ENCODE measurements at places on chromosomes 7 and 10.

- DNase-seq = no peak
Measured at GRCh38 chr7:30915005-30915601, 3.5 kb downstream of the AQP1 start.

- DNase-seq = no peak
Measured at GRCh38 chr10:103224133-103224532, 21.6 kb upstream of the RPEL1 start.

DNA sequence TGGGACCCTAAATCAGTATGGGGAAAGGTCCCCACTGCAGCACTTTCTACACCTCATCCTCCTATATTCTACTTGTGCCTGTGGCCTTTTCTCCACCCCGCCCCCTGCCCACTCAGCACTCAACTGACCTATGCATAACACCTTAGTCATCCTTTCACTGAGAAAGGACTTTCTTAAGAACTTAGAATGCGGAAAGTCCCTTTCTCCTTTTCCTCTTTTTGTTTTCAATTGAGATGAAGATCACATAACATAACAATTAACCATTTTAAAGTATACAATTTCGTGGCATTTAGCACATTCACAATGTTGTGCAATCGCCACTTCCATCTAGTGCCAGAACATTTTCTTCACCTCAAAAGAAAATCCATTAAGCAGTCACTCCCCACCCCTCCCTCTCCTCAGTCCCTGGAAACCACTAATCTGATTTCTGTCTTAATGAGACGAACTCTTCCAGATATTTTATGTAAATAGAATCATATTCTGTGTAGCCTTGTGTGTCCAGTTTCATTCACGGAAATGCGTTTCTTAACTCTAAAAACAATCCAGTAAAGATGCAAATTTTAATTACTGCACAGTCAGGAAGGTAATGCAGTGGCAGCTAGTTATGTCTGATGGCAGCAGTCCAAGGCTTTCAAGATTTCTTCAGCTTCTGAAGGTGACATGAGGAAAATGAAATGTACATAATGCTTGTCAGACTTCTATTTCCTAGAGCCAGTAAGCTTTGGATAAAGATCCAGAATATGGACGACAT, 41.7 kb downstream of the FAS start:
- DNase-seq = peak; percentile 80

DNA sequence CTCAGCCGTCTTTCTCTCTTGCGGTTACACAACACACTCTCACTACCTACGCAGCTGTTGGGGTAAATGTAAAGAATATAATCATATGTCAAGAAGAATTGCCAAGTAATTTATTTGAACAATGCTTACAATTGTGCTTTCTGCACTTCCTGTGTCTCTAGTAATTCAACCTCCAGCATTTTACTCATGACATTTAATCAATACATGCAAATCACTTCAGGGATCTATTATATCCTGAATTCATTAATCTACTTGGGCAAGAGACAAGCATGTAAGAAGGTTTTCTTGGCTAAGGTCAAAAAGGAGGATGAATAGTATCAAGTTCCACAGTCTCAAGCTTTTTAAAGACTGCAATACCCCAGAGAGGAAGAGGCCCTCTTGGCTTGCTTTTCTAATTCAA, 562.9 kb upstream of the ADARB2 start:
- DNase-seq = no peak

DNA sequence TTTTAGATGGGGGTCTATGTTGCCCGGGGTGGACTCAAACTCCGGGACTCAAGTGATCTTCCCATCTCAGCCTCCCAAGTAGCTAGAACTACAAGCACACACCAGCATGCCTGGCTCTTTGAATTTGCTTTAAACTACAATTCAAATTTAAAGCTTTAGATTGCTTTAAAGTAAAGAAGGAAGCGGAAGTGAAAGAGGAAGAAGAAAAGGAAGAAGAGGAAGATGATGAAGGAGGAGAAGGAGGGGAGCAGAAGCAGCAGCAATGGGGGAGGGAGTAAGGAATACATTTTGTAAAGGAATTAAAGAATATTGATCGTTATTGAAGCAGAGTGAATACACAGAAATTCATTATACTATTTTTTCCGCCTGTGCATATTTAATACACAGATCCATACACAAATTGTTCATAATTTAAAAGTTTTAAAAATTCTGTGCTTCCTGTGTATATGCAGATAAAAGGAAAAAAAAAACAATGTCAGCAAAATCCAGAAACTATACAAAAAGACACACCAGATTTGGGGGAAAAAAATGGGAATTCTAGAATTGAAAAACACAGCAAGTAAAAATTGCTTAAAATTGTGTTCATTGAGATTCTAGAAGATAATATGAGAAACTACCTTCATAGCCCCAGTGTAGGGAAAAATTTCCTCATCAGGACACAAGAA, 60.8 kb upstream of the KCNMA1 start:
- no peak for DNase-seq

- no peak for DNase-seq
Measured at GRCh38 chr10:21791276-21791675, 212.3 kb downstream of the DNAJC1 start.

DNA sequence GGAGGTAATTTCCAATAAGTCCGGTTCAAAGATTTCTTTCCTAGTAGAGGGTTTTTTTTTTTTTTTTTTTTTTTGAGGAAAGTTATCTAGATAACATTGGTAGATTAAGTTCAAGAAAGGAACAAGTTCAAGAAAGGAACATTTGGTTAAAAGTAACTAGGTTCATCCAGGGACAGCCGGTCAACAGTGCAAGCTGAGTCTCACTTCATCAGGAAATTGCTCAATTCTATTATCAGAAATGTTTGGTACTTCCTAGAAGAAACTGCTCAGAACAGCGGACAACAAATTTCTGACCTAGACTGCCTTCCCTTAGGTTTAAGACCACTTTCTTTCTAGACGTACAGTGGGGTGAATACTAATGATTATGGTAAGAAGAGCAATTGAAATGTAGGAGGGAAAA, 3.7 kb upstream of the IL2RA start:
- DNase-seq = no peak

DNA sequence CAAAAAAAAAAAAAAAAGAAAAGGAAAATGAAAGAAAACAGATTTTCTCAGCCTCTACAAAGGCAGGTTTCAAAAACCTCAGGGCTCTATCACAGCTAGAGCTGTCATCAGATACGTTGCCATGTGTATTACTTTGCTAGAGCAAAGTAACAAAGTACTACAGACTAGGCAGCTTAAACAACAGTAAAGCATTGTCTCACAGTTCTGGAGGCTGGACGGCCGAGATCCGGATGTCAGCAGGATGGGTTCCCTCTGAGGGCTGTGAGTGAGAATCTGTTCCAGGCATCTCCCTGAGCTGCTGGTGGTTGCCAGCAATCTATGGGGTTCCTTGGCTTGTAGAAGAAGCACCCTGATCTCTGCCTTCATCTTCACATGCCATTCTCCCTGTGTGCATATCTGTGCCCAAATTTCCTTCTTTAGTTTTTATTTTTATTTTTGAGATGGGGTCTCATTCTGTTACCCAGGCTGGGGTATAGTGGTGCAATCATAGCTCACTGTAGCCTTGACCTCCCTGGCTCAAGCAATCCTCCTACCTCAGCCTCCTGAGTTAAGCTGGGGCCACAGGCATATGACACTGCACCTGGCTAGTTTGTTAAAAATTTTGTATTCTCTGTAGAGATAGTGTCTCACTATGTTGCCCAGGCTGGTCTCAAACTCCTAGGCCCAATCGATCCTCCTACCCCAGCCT, 48.9 kb upstream of the KDM7A start:
- no peak for DNase-seq

DNA sequence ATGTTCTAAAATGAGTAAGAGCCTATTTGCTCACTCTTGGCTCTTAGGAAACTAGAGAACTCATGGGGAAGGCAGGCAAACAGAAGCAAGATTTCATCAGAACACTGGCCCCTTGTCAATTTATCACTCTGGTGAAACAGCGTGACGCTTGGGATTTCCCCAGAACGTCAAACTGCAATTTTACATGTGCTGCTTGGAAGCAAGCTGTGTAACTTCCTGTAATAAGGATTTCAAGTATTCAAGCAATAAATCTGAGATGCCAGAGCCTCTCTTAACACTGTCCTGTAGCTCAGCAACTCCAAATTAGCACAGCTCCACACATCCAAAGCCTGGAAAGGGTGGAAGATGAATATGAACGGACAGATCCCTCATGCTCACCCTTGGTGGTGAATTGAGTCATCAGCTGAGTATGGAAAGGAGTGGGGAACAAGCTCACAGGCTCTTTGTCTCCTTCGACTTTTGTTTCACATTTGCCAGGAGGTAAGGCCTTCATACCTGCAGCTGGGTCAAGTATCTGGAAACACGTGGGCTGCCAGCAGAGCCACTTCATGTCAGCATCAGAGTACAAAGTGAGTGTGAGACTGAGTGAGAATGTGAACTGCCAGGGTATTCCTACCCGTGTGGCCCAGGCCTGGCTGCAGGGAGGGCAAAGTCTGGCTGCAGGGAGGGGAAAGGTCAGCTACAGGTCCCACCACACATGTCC, 140.4 kb upstream of the NAMPT start:
- DNase-seq = peak; percentile 95

- DNase-seq = peak; percentile 63
Measured at GRCh38 chr7:139242741-139243281, 11.8 kb downstream of the UBN2 start.

DNA sequence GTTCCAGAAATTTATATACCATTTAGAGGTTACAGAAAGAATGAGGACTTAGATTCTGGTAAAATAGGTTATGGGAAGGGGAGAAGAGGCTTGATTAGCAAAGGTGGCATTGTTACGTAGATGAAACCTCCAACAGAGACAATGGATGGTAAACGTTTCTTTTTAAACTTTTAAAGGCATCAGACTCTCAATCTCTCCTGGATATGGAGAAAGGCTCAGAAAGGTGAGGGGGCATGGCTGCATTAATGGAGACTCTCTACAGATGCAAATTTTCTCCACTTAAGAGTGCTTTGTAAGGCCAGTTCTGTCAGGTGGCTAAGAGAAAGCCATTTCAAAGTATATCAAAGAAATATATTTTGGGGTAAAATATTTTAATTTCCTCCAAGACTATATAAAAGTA, 240.9 kb upstream of the PTER start:
- no peak for DNase-seq

DNA sequence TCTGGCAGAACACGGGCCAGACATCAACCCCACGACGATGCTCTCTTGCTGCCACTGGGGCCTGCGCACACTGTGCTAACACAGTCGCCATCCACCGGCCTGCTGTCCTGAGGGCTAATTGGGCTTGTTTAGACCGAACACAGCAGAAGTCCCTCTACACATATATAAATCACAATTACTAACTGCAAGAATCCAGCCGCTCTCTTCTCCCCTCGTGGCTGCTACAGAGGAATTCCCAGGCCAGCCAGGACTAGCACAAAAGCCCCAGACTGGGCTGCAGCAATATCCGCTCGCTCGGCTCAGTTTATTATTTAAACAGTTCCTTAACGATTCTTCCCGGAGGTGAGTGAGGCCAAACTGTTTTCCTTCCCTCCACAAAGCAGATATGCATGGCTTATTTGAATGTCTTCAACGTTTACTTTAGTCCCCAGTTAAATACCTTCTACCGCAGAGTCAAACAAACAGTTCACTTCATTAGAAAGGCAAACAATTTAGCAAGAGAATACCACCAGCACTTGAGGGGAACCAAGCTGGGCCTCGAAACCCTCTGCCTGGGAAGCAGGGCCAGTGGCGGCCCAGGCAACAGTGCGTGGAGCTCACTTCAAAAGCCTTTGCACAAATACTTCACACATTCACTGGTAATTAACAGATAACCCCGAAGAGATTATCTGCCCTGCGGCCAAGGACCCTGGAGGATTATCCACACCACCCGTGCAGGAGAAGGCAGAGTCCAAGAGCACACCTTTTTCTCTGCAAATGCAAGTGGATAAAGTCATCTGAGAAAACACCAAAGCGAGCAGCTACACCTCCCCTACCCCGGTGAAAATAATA, 145.3 kb downstream of the GLI3 start:
- DNase-seq = no peak

GRCh38 chr7:158475036-158475678, 112.5 kb downstream of the PTPRN2 start:
- DNase-seq = no peak

- DNase-seq = peak; percentile 24
Measured at GRCh38 chr7:75711656-75712514, 26.9 kb downstream of the HIP1 start.

- no peak for DNase-seq
Measured at GRCh38 chr10:90575125-90575524, 282.7 kb downstream of the HTR7 start.

- DNase-seq = no peak
Measured at GRCh38 chr7:4707217-4707741, 25.2 kb downstream of the FOXK1 start.

GRCh38 chr7:33862946-33863814, 42.2 kb upstream of the BMPER start:
- no peak for DNase-seq

- DNase-seq = no peak
Measured at GRCh38 chr7:49927631-49928030, 154.2 kb downstream of the VWC2 start.

GRCh38 chr7:28605427-28606085, 193.2 kb downstream of the CREB5 start:
- DNase-seq = no peak

DNA sequence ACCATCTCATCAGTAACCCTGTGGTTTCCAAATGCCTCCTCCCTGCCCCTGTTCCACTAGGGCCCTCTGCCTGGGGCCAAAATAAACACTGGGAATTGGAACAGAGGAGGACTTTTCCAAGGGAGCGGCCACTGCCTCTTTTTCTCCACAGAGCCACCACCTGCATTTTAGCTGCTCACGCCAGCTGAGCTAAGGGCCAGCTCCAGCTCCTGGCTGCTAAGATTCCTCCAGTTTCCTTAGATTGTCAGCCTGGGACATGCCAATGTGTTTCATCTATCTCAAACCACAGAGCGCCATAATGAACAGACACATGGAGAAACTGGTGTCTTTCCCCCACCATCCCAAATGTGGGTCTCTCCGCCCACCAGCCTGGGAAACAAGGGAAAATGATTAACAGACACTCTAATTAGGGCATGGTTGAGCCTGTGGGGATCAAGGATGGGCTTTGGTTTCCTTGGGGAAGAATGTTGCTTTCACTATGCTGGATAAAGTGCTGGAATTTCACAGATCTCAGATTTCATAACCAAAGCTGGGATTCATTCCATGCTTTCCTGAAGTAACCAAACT, 52.2 kb downstream of the ASB13 start:
- DNase-seq = peak; percentile 24

GRCh38 chr10:62454687-62455397, 80.7 kb downstream of the ZNF365 start:
- peak; percentile 80 for DNase-seq

DNA sequence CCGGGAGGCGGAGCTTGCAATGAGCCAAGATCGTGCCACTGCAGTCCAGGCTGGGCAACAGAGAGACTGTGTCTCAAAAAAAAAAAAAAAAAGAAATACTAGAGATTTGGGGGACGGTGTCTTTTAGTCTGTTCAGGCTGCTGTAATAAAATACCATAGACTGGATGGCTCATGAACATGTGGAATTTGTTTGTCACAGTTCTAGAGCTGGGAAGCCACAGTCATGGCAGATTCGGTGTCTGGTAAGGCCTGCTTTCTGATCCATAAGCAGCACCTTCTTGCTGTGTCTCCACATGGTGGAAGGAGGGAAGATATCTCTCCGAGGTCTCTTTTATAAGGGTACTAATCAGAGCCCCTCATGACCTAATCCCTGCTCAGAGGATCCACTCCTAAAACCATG, 102.7 kb upstream of the MKLN1 start:
- no peak for DNase-seq
